ENCODE measurements at places on chromosomes 2 and 18.

- peak; percentile 22 for DNase-seq
Observed at GRCh38 chr2:179264368-179265081, at the start of gene SESTD1. SESTD1 (minus strand) TSS chr2:179264832; CDS start chr2:179191841, 72,991 bp downstream.

DNA sequence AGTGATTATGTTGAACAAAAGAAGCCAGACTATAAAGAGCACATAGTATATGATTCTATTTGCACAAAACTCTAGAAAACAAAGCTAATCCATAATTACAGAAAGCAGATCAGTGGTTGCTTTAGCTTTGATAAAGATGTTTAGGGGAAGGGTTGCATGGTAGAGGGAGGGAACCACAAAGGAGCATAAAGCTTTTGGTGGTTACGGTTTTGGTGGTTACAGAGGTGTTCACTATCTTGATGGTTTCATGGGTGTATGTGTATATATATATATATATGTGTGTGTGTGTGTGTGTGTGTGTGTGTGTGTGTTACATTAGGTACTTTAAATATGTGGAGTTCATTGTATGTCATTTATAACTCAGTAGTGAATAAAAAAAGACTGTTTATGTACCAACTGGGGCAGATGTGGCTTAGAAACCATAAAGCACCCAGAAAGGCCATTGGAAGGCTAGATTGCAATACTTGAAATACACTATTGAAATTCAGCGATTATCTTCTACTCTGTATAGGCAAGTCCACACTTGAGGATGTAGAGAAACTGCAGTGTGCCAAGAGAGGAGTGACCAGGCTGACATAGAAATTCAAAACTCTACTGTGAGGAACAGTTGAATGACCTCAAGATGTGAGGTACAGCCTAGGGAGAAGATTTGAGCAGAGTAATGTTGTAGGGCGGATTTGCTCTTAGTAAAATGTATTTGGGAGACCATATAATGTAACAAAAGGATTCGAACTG is 60.6 kb downstream of the CAB39 start:
- DNase-seq = no peak

DNA sequence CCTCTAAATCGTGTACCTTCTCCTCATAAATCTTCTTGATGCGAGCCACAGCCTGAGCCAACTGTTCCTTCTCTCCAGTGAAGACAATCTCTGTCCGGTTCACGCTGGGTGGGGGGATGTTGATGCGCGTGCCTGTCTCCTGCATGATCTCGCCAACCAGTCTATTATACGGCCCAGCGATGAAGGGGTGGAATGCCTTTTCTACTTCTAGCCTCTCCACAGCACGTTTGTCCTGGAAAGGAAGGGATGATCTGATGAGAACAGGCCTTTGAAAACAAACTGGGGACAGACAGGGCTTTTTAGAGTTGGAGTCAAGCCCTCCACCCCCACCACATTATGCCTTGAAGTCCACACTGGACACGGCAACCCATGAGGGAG is 59.3 kb downstream of the HDLBP start:
- no peak for DNase-seq

- no peak for DNase-seq
Observed at GRCh38 chr2:143525402-143525860, 396.2 kb downstream of the ARHGAP15 start.

DNA sequence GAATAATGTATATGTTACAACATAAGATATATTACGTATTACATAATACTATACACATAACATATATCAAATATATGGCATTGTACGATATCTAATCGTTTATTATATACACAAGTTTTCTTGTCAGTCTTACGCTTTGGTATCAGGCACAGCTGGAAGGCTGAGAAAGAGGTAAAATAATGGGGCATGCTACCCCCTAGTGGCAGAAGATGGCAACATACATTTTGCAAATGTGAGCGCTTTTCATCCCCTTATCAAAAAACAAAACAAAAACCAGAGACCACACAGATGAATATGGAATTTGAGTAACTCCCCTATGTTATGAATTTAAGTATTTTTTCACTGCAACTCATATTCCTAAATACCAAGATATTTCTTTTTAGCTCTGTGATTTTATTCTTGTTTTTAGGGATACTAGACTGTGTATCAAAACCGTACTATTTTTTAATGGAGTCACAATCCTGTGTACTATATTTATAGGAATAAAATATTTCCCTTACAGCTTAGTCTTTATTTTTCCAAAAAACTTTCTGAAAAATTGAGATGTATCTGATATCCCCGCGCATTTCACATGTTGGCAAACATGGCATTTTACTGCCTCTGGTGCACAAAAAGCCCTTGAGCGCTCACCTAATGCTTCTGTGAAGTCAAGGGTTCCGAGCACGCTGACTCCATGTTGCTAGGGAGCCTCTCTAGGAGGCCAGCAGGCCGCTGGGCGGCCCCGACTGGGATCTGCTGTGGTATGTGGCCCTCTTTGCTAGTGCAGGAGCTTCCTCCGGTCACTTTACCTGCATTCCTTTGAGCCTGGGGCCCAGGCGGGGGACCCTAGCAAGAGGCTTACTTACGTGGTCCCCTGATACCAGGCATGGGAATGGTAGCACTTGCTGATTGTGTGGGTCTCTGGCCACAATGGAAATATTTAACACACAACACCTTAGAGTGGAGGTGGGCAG is 62.5 kb downstream of the SLC4A3 start:
- DNase-seq = no peak

- no peak for DNase-seq
Observed at GRCh38 chr2:71129902-71130151, 202 bp downstream of the MCEE start.

- no peak for DNase-seq
Observed at GRCh38 chr2:24734741-24735140, 58.5 kb downstream of the PTRHD1 start.

- DNase-seq = no peak
Observed at GRCh38 chr2:195848119-195848899, 191.3 kb downstream of the SLC39A10 start.

- DNase-seq = no peak
Observed at GRCh38 chr2:178860551-178860950, 53.3 kb upstream of the TTN start.

All from stimulated activated CD4-positive, alpha-beta T cell treated with anti-CD3 and anti-CD28 coated beads, TNF-alpha, amount 100 ng/mL, for 24 hours (primary cell).